ENCODE measurements at places on chromosomes 6 and 20.

GRCh38 chr20:13800728-13801134, 15.9 kb downstream of the NDUFAF5 start:
- no peak for DNase-seq

DNA sequence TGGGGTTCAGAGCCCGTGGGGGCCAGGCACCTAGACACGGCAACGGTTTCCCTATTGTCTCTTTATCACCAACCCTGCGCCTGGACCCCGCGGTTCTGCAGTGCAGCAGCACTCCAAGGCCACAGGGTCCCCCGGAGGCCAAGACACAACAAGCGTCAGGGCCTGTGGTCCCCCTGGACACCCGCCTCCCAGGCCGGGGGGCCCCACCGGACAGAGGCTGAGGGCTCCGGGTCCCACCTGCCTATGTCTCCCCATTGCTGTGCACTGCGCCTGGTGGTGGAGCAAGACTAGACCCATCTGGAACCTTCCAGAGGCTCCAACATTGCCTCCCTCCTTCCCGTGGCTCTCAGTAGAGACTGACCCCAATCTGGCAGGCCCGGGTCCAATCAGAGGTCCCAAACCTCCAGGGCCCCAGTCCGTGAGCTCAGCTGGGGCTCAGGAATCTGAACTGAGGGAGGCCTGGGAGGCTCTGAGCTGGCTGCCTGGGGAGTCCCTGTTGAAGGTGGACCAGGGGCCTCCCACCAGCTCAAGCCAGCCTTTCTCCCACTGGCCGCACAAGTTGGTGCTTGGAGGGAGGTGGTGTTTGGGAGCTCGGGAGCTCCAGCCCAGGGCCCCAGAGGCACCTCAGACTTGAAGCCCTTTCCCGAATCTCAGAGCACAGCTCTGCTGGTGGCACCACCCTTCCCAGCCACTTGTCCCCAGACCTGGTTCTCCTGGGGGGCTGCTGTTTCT, 8.8 kb downstream of the GATA5 start:
- DNase-seq: no peak

DNA sequence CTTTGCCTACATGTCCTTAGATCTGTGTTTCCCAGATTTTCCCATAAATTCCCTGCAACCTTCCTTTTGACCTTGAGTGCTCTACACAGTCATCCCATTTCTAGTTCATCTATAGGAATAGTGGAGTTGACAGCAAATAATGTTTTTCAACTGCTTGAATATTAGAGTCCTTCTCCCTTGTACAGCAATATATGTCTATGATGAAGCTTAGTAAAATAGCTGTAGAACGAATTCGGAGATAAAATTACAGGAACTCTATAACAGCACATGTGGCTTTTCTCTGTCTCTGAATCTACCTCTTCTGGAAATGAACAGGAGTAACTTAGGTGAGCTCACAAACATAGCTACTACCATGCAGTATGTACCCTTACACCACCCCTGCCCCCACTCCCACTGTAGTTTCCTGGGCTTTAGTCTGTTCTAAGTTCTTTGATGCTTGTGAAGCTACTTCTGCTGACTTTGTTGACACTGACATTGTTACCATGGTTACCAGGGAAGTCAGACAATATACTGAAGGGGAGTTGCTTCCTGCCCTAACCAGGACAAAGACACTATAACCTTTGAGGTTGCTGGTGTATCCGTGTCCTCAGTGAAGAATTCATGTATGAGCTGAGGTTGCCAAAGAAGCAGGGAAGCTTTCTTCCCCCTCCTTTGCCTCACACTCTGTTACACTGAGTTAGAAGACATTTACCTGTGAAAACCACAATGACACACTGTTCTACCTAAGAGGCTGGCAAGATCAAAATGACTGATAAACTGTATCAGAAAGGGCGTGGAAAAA, 35.8 kb upstream of the SHLD1 start:
- DNase-seq: no peak

DNA sequence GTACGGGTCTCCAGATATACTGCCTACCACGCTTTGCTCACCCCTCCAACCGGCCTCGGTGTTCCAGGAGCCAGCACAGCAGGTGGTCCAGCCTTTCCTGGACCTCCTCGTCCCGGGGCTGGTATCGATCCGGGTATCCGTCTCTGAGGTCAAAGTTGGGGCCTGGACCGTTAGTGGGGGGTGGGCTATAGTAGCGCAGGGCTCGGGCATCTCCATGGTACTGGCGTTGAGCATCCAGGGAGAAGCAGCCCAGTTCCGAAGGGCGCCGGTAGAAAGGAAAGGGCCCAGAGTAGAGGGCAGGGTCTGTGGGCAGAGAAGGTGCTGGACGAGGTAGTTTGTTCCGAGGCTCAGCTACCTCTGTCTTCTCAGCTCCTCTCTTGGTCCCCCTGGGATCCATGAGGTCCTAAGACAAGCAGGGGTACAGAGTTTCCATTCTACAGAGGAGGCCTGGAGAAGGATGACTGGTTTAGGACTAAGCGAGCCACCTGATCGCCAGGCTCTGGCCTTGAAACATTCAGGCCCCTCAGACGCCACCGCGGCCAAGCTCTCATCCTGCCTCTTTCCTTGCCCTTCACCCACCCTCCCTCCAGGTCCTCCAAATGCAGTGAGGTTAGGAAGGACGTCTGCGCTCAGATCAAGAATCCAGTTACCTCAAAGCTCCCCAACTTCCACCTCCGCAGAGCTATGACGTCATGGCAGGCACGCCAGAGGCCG, 502 bp downstream of the DXO start:
- DNase-seq: no peak

Measured in inflammatory macrophage treated with lipopolysaccharide for 1 hour (primary cell).